ENCODE measurements at places on chromosomes 5 and 9.

- DNase-seq = peak; percentile 51
Observed at GRCh38 chr5:30502277-30502676, 691.2 kb upstream of the CDH6 start.

DNA sequence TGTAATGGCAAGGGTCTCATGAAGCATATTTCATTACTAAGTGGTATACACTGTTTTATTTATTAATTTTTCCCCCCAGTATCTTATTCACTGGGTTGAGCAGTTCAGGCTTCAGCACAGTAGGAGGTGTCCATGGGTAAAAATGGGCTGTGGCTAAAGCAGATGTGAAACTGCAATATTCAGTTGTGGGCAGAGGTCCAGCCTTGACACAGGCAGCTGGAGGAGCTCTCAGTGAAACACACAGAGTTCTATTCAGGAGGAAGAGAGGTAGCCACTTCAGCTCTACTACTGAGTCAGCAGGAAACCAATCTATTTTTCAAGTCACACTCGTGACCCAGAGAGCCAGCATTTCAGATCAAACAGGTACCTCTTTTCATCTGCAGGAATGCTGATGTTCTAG is 418.3 kb downstream of the CDH10 start:
- no peak for DNase-seq

DNA sequence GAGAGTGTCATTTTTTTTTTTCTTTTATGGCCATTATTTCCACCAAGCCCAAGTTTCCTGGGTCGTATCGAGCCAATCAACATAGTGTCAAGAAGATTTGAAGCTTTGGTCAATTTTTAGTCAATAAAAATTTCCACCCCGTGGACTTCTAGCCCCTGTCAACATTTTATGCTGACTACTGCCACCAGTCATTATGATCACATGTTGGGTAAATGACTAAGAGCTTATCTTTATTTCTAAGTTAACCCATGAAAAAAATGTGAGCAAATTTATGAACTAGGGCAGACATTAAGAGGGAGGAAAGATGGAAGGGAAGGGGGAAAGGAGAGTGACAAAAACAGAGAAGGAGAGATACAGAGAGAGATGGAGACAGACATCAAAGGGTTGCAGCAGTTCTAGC is 143.5 kb upstream of the ALDH1B1 start:
- DNase-seq = no peak

DNA sequence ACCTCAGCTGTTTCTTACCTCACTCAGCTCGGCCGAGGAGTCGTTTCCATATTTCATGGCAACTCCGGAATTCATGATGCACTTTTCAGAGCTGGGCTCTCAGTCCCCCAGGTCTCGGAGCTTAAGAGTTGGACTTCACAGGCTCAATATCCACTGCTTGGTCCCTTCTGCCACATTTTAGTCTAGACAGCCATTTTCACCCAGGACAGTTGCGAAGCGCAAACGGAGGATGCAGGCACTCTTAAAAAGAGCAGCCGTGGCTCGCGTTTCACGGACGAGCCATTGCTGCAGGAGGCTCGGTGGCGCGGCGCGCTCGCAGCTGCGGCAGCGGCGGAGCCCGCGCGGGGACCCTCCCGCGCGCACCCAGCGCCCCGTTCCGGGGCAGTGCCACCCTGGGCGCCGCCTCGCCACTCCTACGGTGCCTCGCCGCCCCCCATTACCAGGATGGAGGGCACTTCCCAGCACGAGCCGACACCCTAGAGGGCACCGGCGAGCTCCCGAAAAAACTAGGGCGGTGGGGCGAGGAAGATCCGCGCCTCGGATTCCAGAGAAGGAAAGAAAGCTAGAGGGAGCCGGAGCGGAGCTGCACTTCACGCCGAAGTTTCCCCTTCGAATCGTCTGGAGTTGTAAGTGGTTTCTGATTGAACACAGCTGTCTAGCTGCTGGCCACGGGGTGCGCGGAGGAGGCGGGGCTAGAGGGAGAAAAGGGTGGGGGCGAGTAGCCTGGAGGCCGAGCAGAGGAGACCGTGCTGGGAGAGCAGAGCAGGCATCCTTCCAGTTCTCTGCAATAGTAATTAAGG is 140.3 kb downstream of the TSSK1B start:
- peak; percentile 83 for DNase-seq

- no peak for DNase-seq
Observed at GRCh38 chr5:19488786-19489185, 499.2 kb downstream of the CDH18 start.

GRCh38 chr9:129185991-129186390 is 7.9 kb upstream of the IER5L start:
- DNase-seq = peak; percentile 54

DNA sequence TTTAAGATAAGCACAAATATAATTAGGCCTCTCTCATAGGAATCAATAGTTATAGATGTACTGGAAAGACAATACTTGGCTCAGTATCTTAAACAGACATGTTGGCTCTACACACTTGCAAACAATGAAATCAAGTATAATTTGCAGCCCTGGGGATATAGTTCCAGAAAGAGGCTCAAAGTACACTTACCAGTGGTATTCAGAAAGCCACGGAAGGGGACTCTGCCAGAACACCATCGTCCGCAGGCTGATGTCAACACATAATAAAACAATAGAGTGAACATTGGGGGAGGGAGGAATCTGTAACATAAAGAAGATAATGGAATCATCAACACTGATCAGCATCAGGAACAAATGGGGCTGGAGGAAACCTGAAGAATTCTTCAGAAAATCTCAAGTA is 31.2 kb upstream of the EBF1 start:
- no peak for DNase-seq

- no peak for DNase-seq
Observed at GRCh38 chr9:133389025-133389557, 12.9 kb downstream of the STKLD1 start.

- DNase-seq = no peak
Observed at GRCh38 chr9:98173181-98173580, 19.3 kb downstream of the CORO2A start.

GRCh38 chr9:76756268-76756640 is 8.0 kb upstream of the PCA3 start:
- peak; percentile 32 for DNase-seq

DNA sequence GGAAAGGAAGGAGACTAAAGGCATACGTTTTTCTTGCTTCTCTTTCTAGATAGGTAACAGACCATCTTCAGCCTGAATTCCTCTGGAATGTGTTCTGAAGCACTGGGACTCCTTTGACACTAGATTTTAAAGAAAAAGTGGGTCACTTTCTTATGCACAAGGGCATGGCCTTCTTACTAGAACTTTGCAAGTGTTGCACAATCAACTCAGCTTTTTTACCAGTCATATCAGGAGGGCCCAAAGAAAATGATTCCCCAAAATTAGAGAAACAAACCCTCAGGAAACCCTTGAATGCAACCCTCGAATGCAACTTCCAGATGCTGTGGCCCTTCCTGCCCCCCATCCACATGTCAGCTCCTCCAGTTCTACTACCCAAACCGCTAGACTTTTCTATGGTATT is 93.9 kb downstream of the YTHDC2 start:
- DNase-seq = no peak

DNA sequence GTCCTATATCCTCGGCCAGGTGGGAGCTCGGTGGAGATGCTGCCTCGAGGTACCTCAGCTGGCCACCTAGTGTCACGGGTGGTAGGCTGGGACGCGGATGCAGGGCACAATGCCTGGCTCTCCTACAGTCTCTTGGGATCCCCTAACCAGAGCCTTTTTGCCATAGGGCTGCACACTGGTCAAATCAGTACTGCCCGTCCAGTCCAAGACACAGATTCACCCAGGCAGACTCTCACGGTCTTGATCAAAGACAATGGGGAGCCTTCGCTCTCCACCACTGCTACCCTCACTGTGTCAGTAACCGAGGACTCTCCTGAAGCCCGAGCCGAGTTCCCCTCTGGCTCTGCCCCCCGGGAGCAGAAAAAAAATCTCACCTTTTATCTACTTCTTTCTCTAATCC is 2.0 kb downstream of the PCDHGC3 start:
- no peak for DNase-seq

GRCh38 chr9:100567856-100568255 is 10.0 kb upstream of the CAVIN4 start:
- no peak for DNase-seq

DNA sequence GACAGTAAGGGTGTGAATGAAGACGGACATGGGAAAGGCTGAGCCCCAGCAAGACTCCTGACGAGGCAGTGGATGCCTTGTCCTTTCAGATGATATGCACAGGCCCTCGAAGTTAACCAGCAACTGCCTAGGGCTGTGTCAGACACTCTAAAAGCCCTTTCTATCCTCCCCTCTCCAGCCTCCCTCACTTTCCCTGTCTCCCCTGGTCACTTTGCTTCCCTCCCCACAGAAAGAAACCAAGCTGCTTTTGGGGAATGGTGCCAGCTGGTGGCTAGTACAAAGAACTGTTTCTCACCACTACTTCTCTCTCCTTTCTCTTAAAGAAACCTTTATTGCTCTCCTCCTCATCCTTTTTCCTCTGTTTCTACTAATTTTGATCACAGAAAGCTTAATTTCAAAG is 21.4 kb downstream of the LHFPL2 start:
- DNase-seq = peak; percentile 34

GRCh38 chr5:160054047-160054446 is 45.1 kb downstream of the TTC1 start:
- DNase-seq = no peak

DNA sequence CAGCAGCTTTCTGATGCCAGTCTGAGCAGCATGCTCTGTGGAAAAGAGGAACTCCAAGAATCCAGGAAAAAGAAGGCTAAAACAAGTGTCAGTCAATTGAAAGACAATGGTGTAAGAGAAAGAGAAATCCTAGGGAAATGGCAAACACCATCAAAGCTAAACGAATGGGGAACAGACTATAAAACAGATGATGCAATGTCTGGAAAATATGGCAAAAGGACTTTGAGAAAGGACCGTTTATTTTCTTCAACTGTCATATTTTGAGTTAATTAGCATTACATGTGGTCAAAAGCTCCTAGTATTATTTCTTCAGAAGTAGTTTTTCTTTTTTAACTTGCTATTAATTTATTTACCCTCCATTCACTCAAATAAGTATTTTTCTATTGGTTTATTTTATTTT is 465.2 kb downstream of the LRRC70 start:
- no peak for DNase-seq

DNA sequence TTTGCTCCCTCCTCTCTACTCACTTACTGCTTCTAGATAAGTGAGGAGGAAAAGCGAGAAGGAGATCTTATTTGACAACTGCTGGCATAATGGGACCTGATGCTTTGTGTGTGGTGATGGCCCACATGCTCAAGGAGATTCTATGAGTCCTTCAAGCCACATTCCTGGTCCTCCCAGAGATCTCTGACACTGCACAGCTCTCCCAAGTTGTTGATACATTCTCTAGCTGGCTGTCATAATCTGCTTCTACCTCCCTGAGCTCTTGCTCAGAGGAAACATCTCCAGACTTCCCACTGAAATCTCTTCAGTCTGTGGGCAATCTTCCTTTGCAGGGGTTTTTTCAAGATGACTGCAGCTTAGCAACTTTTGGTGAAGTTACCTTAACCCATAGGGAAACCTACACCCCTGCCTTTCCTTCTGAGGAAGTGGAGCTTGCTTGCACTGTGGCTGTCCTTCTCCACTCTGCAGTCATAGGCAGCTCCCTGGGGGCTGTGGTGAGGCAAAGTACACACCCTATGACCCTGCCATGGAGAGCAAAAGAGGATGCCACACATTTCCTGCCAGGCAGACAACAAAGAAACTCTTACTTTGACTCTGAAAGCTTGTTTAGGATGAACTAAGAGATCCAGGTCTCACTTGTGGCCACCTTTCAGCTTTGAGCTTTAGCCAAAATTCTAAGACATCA is 163.8 kb downstream of the TMEM38B start:
- DNase-seq = no peak

- no peak for DNase-seq
Observed at GRCh38 chr5:105735704-105736103, 1935.0 kb downstream of the EFNA5 start.

GRCh38 chr9:108219664-108220063 is 636.1 kb downstream of the ACTL7B start:
- DNase-seq = no peak

- peak; percentile 30 for DNase-seq
Observed at GRCh38 chr5:107968998-107969397, 298.3 kb upstream of the EFNA5 start.

DNA sequence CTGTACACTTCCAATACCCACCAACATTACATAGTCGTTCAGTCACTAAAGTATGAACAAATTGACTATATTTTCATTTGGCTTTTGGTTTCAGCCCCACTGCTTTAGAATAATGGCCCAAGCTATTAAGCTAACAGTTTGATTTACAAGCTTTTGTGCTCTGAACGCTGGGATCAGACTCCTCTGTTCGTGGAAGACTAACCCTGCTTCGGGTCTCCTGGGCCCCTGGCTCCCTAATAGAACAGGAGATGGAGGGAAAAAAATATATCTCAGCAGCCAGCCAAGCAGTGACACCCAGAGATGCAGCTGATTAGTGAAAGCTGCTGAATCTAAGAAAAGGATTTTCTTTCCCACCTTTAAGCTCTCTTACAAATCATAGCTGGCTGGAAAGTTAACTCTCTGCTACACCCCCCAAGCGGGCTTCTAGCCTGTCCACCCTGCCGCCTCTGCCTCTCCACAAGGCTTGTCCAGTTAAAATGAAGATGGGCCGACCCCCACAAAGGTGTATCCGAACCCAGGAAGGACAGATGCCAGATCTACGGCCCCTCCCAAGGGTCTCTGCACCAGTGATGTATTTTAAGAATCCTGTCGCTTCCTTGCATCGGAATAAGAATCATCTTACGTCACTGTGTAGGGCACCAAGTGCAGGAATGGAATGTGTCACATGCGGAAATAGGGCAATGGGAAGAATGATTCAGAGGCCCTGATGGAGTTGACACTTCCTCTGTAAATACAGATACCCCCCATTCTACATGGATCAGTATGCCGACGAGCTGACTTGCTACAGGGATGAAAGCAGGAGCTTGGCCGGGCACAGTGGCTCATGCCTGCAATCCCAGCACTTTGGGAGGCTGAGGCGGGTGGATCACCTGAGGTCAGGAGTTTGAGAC is 33.4 kb upstream of the BARHL1 start:
- DNase-seq = peak; percentile 18

GRCh38 chr5:169873642-169874041 is 106.7 kb downstream of the INSYN2B start:
- no peak for DNase-seq

DNA sequence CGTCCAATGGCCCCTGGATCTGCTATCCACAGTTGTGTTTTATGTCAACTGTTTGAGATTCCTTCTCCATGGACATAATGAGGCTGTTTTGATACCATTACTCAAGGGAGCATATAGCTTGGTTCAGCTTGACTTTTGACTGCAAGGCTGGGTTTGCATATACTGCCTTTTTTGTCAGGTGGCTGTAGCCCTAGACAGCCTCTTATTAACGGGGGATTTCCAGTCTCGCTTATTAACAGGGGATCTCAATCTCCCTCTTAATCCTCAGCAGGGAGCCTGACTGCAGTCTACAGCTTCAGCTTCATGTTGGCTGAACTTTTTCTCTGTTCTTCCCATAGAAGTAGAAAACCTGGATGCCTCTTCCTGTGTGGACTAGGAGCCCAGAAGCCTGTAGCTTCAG is 73.7 kb upstream of the TNC start:
- no peak for DNase-seq

All from epithelial cell of esophagus (primary cell).